ENCODE measurements at places on chromosomes 3 and 15.

GRCh38 chr3:87161851-87162250 lies 65.3 kb upstream of the CHMP2B start:
- DNase-seq = no peak

GRCh38 chr15:43183270-43183669 lies 1.9 kb upstream of the CCNDBP1 start:
- peak; percentile 20 for DNase-seq

DNA sequence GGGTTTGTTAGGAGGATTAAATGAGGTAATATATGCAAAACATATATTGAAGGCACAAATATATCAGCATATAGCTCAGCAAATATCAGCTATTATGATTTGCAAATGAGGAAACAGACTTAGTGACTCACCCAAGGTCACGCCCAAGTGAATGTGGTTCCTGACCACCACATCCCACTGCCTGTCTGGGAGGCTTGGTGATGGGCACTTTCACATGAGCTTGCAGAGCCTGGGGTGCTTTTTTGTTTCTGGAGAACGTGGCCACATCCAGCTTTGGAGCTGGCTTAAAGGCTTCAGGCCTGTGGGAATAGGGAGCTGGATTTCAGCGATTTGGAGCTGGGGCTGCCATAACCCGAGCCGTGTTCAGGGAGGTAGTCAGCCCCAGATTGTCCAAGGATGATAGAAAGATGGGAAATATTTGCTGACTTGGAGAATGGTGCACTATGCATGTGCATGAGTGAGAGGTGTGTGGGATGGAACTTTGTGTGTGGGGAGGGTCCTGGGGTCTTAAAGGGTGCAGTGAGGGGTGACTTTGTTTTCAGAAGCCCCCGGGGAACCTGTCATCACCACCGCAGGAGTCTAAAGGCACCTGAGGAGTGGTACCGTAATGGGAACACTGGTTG lies 12.0 kb upstream of the FGD5 start:
- peak; percentile 22 for DNase-seq

DNA sequence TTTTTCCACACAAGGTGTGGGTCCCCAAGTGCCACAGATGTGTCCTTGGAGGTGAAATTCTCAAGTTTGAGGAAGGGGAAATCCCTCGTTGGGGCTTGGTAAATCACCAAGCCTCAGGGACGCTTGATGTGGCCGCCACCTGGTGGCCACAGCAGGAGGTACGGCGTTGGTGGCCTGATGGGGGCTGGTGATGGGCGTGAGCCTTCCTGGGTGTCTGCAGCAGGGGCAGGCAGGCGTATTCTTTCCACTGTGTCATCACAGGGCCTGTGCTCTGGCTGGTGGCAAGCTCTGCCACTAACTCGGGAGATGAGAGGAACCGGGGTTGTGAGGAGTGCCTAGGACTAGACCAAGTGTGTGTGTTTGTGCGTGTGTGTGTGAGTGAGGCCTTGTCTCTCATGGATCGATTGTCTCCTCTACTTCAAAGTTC lies 4.2 kb downstream of the ACOX2 start:
- DNase-seq = peak; percentile 89

DNA sequence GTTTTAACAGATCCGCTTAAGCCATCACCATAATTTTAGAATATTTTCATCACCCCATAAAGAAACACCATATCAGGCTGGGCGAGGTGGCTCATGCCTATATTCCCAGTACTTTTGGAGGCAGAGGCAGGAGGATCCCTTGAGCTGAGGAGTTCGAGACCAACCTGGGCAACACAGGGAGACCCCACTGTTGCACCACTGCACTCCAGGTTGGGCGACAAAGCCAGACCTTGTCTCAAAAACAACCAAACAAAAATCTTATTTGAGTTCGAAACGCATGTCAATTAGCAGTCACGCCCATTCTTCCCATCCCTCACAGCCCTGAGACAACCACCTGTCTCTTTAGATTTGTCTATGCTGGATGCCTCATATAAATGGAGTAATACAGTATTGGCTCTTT lies 119.9 kb downstream of the KLF13 start:
- DNase-seq = no peak

DNA sequence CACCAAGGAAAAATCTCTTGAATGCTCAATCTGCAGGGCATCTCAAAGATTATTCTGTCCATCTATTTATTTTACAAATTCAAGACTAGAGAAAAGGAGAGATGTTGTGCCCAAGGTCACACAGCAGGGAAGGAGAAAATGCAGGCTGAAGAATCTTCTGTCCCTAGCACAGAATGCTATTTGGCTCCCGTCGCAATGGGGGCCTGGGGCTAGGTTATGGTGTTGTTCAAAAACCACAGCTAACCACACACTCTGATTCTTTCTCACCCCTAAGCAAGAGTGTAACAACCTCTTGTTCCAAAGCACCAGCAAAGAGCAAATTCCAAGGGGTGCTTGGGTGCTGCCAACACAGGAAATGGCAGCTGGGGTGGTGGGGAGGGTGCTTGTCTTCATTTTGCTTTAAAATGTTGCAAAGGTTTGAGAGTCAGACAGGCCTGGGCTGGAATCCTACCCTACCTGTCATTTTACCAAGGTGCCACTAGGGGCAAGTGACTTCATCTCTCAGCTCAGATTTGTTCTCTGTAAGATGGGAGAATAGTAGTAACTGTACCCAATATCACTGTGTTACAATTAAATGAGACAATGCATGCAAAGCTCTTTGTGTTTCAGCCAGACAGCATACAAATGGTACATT lies 112.5 kb downstream of the ADAMTS9 start:
- DNase-seq = peak; percentile 2

DNA sequence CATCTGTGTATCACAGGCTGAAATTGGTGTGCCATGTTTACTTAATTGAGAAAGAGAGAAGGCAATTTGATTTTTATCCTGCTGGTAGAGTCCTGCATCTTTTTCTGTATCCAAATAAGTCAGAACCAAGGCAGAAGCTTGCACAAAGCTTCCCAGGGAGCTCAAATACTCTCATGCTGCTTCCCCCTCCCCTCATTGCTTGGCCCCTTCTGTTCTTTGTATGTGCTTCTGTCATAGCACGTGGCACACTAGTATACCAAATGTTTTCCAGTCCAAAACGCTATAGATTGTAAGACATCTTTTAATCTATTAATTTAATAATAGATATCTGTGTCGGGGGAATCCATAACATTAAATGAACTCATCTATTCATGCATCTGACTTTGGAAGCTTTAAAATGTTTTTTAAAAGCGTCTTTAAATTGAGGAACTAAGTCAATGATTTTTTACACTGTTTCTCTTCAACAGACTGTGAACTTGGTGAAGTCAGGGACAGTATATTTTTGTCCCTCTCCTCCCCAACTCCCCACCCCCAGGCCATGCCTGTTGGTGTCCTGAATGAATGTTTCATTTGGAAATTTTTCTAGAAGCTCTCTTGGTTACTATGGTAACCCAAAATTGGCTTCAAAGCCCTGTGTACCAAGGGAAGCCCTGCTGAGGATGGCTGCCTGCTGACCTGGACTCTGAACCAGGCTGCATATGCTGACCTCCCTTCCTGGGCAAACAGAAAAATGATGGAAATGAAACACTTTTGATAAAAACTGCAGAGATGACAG lies 26.2 kb upstream of the SLC35G2 start:
- no peak for DNase-seq

GRCh38 chr3:160065786-160066185 lies 77.2 kb downstream of the IL12A start:
- no peak for DNase-seq

- no peak for DNase-seq
These were observed 50.0 kb downstream of the CYP19A1 start for GRCh38 chr15:51288143-51289065.

- DNase-seq = no peak
These were observed 185.2 kb downstream of the KLF13 start for GRCh38 chr15:31511707-31512310.

DNA sequence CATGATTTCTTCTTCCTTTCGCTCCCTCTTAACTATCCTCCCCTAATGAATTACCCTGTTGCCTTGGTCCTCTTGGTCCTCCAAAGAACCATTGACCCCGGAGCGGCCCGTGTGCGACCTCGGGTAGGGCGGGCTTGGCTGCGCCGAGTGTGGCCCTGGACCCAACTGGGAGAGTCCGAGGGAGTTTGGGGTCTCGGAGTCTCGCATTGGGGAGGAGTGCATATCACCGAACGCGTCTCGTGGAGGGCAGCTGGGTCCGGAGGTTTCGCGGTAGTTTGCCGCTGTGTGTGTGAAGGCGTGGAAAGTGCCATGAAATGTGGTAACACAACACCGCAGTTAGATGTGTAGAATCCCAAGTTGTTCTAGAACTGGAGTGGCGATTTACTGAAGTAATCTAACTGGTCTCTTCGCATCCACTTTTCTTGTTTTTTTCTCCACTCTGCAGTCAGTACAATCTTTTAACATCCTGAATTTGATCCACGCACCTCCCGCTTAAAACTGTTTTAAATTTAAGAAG lies 363 bp downstream of the GTF2E1 start:
- DNase-seq = peak; percentile 14

GRCh38 chr3:89101251-89101650 lies 6.2 kb upstream of the EPHA3 start:
- DNase-seq = no peak

- peak; percentile 57 for DNase-seq
These were observed 212.1 kb downstream of the P3H2 start for GRCh38 chr3:189908646-189909045.

- DNase-seq = peak; percentile 27
These were observed 46.4 kb downstream of the ZNF106 start for GRCh38 chr15:42444415-42445063.

- peak; percentile 49 for DNase-seq
These were observed 12.3 kb downstream of the P2RY12 start for GRCh38 chr3:151372063-151372820.

GRCh38 chr3:190325923-190326322 lies 3.7 kb upstream of the CLDN1 start:
- DNase-seq = peak; percentile 61

GRCh38 chr15:40278026-40278425 lies 4.8 kb downstream of the ANKRD63 start:
- DNase-seq = no peak

- DNase-seq = peak; percentile 48
These were observed 44.5 kb downstream of the OXNAD1 start for GRCh38 chr3:16309558-16309957.

GRCh38 chr3:153967260-153967659 lies 153.9 kb upstream of the ARHGEF26 start:
- DNase-seq = no peak

GRCh38 chr15:83057002-83057401 lies 10.1 kb downstream of the BTBD1 start:
- DNase-seq = no peak

DNA sequence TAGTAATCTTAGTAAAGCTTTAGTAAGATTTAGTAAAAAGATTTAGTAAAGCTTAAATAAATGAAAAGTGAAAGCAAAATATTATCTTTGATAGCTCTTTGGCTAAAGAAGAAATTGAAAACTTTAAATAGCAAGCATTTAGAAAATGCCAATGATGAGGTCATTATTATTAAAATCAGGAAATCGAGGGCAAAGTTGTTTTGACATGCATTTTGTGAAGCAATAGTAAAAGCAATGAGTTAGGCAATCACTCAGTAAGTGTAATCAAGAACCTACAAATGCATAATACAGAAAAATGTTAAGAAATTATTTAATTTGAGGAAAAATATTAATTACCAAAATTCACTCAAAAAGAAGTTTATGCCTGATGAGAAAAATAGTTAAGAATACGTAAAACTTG lies 280.3 kb upstream of the MME start:
- peak; percentile 34 for DNase-seq

DNA sequence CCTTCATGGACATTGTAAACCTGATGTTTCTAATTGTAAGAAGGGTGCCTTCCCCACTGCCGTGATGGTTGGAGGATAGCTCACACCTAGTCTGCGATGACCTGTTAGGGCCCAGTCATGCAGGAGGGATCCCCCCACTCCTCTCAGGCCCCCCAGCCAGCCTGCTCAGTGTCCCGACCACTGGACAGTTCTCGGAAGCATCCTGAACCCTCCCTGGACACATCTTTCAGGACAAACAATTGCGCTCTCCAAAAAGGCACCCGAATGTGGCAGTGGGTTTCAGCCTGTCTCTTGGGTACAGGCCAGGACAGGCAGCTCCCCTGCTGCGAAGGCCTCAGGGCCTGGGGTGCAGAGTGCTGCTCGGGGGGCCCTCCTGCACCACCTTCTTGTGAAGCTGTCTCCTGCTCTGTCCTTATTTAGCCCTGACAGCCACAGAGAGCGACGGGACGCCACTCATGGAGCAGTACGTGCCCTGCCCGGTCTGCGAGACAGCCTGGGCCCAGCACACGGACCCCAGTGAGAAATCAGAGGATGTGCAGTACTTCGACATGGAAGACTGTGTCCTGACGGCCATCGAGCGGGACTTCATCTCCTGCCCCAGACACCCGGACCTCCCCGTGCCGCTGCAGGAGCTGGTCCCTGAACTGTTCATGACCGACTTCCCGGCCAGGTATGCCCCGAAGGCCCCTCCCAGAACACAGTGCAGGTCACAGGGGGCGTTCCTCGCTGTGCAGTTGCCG lies 132.3 kb downstream of the LRRK1 start:
- no peak for DNase-seq

- no peak for DNase-seq
These were observed 77.8 kb downstream of the RAB11A start for GRCh38 chr15:65947041-65947440.

GRCh38 chr3:126704494-126705214 lies 614 bp downstream of the CHCHD6 start:
- DNase-seq = peak; percentile 36

- DNase-seq = no peak
These were observed 266.6 kb downstream of the CGGBP1 start for GRCh38 chr3:87792198-87792533.

DNA sequence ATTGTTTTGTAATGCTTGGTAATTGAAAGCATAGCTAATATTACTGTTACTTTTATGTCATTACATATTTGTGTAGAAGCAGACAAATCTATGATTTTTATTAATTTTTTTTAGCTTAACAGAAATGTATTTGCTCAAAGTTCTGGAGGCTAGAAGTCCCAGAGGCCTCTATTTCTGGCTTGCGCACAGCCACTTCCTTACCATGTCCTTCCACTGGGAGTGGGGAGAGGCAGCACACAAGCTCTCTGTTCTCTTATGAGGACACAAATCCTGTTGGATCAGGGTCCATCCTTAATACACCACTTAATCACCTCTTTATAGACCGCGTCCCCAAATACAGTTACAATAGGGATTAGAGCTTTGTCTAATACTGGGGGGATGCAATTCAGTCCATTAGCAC lies 1061.4 kb downstream of the OTOL1 start:
- no peak for DNase-seq

DNA sequence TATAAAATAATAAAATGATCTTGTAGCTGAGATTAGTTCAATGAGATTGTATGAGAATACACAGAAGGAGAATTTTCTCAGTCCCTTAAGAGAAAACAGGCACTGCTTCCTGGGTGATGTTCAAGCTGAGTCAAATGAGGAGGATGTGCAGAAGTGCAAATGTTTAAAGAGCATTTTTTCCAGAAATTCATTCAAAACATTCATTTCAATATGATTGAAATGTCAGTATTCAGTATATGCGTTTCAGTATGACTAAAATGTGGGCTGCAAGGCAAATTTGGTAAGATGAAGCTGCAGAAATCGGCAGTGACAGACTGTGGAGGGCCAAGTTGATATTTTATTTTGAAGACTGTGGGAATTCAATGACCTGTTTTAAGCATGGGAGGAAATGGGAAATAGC lies 19.3 kb upstream of the PYDC2 start:
- DNase-seq = no peak

GRCh38 chr3:155018621-155019330 lies 61.3 kb upstream of the MME start:
- no peak for DNase-seq
